Activated CD4-positive, alpha-beta T cell treated with anti-CD3 and anti-CD28 coated beads for 24 hours (primary cell): ENCODE measurements at places on chromosomes 4 and X.

DNA sequence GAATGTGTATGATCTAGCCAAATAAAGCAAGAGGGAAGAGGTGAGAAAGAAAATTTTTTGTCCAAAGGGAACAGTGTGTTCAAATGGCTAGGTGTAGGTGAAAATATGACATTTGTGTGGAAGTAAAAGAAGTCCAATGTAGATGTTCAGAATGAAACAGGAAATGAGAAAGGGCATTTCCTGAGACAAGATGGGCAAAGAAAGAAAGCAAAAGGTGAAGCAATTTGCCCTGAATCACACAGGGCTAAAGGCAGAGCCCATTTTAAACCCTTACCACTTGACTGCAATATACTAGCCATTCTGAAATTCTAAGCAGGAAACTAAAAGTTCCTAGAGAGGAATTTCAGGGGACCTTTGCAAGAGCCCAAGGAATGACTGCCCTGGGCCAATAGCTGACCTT is 36.0 kb downstream of the CLOCK start:
- DNase-seq, result no peak

DNA sequence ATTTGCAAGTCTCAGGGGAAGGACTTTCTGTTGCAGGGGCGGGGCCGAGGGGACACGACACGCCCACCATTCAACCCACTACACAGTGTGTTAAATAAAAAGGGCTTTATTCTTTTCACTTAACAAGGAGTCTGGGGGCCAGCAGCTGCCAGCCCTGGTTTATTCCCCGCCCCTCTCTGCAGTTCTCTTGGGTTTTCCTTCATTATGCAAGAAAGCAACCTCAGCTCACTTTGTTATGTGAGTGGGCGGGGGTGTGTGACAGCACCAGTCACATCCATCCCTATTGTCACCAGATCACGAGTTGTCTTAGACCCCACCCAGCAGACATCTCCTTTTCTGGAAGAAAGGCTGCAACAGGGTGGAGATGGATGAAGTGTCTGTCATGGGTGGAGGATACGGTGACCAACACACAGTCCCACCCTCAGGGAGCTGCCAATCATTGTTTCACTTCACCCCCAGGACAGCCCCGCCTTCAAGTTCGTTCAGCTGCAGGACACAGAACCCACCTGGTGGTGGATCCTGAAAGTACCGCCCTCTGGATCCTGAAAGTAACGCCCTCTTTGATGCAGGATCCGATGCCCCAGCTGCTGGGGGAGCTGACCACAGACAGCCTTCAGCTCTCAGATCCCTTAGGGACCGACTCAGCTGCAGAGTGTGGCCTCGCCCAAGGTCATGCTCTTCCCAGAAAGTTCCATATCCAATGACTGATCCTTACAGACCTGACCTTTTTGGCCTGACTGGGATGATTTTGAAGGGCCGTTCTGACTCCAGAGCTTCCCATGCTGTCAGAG is 79.6 kb downstream of the SMIM20 start:
- no peak for DNase-seq

DNA sequence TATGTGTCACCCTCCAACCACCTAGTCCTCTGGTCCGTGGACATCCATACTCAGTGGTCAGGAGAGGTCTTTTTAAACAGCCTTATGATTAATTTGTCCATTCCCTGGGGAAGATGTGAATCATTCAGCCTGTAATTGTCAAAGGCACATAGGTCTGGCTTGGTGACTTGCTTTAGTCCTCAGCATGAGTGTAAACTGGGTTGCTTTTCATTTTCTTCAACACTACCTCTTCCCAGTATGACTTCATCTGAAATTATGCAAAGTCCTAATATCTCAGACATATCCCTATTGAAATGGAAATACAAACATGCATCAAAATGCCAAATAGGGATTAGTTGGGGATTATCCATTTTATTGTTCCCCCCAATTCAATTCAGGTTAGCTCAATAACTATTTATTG is 208.3 kb upstream of the AMOT start:
- DNase-seq, result no peak

GRCh38 chrX:122945328-122945727 is 238.8 kb upstream of the GRIA3 start:
- no peak for DNase-seq

DNA sequence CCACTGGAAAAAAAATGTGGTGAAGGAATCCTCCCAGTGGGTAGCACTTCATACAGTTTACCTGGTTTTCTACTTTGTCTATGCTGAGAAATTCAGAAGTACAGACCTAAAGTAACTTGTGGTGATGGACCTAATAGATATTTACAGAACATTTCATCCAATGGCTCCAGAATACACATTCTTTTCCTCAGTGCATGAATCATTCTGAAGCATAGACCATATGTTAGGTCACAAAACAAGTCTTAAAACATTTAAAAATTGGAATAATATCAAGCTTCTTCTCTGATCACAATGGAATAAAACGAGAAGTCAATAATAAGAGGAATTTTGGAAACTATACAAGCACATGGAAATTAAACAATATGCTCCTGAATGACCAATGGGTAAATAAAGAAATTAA is 450.1 kb upstream of the INTU start:
- DNase-seq, result no peak

- no peak for DNase-seq
Observed at GRCh38 chr4:111108153-111108552, 485.3 kb upstream of the PITX2 start.

DNA sequence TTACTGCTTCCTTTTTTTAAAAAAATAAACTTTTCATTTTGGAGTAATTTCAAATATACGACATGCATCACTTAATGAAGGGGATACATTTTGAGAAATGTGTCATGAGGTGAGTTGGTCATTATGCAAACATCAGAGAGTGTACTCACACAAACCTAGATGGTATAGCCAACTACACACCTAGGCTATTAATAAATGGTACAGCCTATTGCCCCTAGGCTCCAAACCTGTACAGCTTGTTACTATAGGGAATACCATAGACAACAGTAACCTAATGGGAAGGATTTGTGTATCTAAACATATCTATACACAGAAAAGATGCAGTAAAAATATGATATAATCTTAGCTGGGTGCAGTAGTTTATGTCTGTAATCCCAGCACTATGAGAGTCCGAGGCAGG is 29.1 kb downstream of the SETD7 start:
- no peak for DNase-seq

DNA sequence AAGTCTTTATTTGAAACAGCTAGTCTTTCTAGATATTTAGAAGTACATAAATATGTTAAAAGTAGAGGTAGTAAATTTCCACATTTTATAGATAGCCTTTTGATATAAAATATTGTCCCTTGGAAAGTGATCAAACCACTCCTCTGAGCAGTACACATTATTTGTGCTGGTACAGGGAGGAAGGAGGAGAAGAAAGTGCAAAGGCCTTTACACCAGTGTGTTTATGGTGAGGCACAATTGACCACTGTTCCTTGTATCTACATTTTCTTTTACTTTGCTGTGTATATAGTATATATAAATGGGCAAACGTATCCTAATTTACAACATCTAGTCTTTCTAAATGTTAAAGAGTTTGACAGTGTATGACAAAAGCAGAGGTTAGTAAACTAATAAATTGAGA is 39.9 kb downstream of the CXCL8 start:
- no peak for DNase-seq

DNA sequence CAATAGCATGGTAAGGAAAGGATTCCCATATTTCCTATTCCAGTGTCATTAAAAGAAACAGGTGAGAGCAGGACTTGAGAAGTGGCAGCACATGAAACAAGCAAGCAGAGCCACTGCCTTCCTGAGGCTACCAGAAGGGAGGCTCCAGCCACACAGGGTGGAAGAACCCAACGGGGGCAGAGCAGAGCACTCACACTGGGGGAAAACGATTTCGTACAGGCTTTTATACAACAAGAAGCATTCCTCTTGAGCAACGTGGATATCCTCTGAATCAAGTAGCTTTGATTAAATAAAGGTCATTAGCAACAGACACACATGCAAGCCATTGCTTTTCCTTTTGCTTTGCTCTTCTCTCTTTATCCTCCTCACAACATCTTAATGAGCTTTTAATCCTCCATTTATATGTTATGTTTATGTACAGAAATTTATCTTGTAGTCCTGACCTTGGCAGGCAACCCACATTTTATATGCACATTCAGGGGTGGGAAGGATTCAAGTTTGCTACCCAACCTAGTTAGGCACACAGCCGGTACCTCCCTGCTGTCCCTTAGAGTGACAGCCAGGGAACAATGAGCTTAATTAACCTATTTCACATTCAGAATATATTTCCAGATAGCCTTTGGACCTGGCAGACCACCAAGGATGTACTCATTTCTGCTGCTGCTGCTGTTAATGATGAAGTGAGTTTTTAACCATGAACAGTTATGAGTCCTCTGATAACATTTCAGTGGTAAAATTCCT is 202.1 kb downstream of the ARHGAP24 start:
- DNase-seq, result no peak

DNA sequence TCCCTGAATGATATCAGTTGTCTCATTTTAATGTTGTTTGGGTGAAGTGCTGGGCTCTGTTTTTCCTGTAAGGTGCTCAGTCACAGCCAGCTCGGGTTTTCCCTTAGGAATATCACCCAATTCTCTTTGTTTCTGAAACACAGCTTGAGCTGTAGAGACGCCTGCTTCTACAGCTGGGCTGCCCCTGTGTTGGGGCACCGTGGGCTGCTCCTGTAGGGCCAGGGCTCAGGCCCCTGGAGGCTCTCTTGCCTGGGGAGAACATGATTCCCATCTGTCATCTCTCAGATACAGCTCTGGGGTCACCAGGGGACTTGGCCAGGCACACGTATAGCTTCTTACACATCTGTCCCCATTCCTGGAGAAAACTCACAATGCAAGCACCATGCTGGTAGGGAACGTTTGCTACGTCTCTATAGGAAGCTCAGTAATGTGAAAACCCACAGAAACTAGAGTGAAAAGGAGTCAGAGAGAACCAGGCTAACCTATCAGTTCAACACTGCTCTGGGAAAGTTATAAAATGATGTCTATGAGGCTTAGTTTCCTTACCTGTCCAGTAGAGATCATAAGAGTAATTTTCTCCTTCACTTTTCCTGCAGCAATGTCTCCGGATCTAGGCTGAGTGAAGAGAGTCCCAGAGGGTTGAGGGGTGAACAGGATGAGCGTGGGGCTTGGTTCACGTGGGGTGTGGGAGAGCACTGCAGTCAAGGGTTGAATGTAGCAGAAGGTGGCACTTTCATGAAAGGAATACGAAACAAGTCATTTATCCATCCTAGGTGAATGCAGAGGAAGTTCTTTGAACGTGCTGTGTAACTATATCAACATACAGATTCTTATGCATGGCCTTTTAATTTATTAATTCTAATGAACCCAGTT is 14.5 kb downstream of the FHDC1 start:
- DNase-seq, result no peak

GRCh38 chrX:52585892-52586291 is 68.8 kb downstream of the SSX7 start:
- no peak for DNase-seq

GRCh38 chr4:128635141-128635954 is 174.2 kb upstream of the JADE1 start:
- DNase-seq, result no peak

GRCh38 chrX:18793601-18794089 is 86.2 kb downstream of the PPEF1 start:
- no peak for DNase-seq

- no peak for DNase-seq
Observed at GRCh38 chr4:156977435-156978160, 6.0 kb upstream of the PDGFC start.

- no peak for DNase-seq
Observed at GRCh38 chrX:4935846-4936245, 1222.4 kb upstream of the PRKX start.

DNA sequence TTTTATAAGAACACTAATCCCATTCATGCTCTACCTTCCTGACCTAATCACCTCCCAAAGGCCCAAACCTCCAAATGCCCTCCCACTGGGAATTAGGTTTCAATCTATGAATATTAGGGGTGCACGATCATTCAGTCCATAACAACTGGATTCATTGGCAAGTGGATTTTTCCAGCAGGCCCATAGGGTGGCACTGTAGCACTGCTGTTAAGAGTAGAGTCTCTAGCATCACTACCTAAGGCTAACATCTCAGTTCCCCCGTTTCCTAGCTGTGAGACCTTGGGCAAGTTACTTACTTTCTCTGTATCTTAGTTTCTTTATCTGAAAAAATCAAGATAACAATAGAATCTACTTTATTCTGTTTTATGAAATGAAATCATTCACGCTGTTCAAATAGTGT is 315.8 kb downstream of the STIM2 start:
- no peak for DNase-seq

- no peak for DNase-seq
Observed at GRCh38 chr4:61545902-61546480, 345.9 kb downstream of the ADGRL3 start.

DNA sequence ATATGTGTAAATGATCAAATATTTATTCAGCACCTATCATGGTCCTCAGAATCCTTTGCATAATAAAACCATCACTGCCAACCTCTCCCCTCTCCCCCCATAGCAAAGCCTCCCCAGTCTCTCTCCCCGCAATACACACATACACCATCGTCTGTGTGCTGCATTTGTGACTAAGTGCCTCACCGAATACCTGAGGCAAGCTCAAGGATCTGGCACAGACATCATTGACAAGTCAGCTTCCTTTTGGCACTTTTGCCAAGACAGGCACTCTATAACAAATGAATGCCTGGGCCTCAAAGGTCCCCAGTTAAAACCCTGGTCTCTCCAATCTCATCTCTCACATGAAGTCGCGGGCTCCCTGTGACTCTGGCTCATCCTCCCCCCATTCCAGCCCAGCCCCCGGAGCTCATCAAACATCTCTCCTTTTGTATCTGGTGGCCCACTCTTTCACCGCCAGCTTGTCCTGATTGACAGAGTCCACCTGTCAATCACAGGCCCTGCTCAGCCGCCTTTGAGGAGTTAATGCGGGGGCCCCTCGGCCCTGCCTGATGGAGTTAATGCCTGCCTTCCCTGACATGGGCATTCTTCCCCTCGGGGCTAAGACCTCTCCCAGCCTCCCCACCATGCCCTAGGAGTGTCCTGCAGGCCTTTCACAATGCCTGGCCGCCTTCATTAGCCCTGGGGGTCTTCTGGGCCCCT is 135.8 kb upstream of the ATP6AP2 start:
- DNase-seq, result no peak

GRCh38 chr4:26204911-26205370 is 115.9 kb upstream of the RBPJ start:
- DNase-seq, result no peak

GRCh38 chrX:117038918-117039440 is 576.2 kb upstream of the CT83 start:
- DNase-seq, result no peak

DNA sequence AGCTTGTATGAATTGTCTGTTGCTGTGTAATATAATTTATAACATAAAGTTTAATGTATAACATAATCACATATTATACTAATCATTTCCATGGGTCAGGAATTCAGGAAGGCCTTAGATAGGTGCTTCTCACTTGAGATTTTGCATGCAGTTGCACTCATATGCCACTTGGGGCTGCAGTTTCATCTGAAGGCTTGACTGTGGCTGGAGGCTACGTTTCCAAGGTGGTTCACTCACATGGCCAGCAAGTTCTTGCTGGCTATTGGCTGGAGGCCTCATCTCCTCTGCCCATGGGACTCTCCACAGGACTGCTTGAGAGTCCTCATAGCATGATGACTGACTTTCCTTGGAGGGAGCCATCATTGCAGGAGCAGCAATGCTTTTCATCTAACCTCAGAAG is 53.4 kb upstream of the STX18 start:
- DNase-seq, result no peak
